ENCODE measurements at places on chromosomes 5 and 9. TPM values are rescaled to one million over a fixed set of nuclear protein-coding genes. Genes with fewer than 3 reads are reported as not detected.
A peak's percentile ranks its signal among the peaks of the same experiment; 100 is the strongest.

DNA sequence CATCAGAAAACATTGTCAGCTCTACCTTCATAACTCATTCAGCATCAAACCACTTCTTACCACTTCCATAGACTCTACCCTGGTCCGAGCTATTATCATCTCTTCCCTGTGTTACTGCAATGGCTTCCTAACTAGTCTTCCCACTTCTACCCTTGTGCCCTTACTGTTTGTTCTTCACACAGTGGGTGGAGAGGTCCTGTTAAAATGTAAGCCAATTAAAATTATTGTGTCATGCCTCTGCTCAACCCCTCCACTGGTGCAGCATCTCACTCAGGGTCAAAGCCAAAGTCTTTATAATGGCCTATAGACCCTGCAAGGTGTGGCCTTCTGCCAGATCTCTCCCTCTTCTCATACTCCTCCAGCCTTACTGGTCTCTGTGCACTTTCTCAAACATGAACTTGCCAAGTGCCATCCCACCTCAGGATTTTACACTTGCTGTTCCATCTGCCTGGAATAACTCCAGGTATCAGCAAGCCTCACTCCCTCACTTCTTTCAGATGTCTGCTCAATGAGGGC lies 22.8 kb upstream of the ARAP3 start:
- H3K4me1 ChIP-seq = peaks cover 13% of the 10 kb centered on the region
- no peaks in the 10 kb centered on the region for H3K36me3 ChIP-seq
- peaks cover 45% of the 10 kb centered on the region for H3K27me3 ChIP-seq
- no peak for DNase-seq
- no peak overlapping the region for H3K27ac ChIP-seq

DNA sequence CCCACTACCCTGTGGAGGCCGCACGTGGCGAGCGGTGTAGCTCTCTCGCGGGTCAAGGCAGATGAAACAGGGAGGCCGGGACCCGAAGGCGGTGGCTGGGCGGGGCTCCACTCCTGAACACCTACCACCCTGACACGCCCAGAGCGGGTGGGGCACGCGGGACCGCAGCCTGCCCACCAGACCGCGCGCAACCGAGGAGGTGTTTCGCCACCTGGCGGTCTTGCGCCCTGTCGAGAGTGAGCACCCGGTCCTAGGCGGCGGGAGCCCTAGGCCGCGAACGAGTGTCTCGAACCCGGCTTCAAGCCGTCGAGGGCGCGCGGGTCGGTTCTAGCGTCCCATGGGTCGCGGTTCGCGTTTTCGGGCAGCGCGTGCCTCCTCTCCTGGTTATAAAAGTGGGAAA lies 2.2 kb upstream of the EXOSC3 start:
- H3K4me1 ChIP-seq = peaks cover 5% of the 10 kb centered on the region
- no peak for DNase-seq
- H3K36me3 ChIP-seq = peaks cover 9% of the 10 kb centered on the region
- H3K27ac ChIP-seq = no peak overlapping the region
- no peaks in the 10 kb centered on the region for H3K27me3 ChIP-seq

Gene ENG
- total RNA-seq = 80.4 TPM

GRCh38 chr5:171648279-171649074 lies 137.1 kb upstream of the SMIM23 start:
- DNase-seq = no peak
- no peaks in the 10 kb centered on the region for H3K4me1 ChIP-seq
- H3K27me3 ChIP-seq = peaks cover 7% of the 10 kb centered on the region
- no peak overlapping the region for H3K27ac ChIP-seq
- H3K36me3 ChIP-seq = no peaks in the 10 kb centered on the region

DNA sequence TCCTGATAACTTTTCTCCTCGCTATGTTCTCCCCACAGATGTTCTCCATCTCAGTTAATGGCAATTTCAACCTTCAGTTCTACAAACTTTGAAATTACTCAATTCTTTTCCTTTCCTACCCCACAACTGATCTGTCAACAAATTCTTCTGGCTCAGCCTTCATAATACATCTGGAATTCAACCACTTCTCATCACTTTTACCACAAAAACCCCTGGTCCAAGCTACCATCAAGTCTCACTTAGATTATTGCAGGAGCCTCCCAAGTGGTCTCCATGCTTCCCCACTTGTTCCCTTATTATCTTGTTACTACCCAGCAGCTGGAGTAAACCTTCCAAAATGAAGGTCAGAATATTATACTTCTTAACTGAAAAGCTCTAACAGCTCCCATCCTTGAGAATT lies 110.1 kb downstream of the FBN2 start:
- H3K27me3 ChIP-seq = no peaks in the 10 kb centered on the region
- H3K4me1 ChIP-seq = no peaks in the 10 kb centered on the region
- no peak overlapping the region for H3K4me3 ChIP-seq
- no peak for DNase-seq
- H3K36me3 ChIP-seq = no peaks in the 10 kb centered on the region

DNA sequence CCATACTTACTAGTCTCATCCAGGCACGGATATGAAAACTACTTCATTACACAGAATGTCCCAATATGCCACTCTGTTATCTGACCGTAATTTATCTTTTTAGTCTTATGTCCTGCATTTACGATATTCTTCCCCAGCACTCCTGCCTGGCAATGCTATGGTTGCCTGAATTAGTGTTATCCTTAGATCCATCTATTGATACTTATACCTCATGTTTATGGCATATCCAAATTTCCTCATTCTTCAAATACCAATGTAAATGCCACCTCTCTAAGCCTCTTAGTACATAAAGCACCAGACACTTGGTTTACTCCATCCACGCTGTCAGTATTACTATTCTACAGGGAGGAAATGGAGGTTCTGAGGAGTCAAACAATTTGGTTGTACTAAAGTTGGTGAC lies 507.8 kb upstream of the NMUR2 start:
- H3K36me3 ChIP-seq = no peaks in the 10 kb centered on the region
- no peaks in the 10 kb centered on the region for H3K4me1 ChIP-seq
- no peak for DNase-seq
- no peak overlapping the region for H3K4me3 ChIP-seq

GRCh38 chr5:116476897-116477537 lies 97.6 kb downstream of the SEMA6A start:
- H3K36me3 ChIP-seq = peaks cover 41% of the 10 kb centered on the region
- no peak overlapping the region for H3K27ac ChIP-seq
- no peaks in the 10 kb centered on the region for H3K4me1 ChIP-seq
- H3K4me3 ChIP-seq = no peak overlapping the region

DNA sequence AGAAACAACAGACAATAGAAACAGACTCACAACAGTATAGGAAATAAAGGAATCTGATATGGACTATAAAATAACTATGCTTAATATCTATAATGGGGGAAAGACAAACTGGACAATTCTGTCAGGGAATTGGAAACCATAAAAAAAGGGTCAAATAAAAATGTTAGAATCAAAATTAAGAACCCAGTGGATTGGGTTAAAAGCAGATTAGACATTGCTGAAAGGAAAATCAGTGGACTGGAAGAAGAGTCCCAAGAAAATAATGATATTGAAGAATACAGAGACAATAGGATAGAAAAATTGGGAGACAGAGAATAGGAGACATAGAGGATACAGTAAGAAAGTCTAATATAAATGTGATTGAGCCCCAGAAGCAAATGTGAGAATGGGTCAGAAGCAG lies 199.2 kb downstream of the PBX3 start:
- DNase-seq = no peak
- H3K27ac ChIP-seq = no peak overlapping the region
- H3K27me3 ChIP-seq = no peaks in the 10 kb centered on the region
- no peaks in the 10 kb centered on the region for H3K4me1 ChIP-seq
- no peak overlapping the region for H3K4me3 ChIP-seq

DNA sequence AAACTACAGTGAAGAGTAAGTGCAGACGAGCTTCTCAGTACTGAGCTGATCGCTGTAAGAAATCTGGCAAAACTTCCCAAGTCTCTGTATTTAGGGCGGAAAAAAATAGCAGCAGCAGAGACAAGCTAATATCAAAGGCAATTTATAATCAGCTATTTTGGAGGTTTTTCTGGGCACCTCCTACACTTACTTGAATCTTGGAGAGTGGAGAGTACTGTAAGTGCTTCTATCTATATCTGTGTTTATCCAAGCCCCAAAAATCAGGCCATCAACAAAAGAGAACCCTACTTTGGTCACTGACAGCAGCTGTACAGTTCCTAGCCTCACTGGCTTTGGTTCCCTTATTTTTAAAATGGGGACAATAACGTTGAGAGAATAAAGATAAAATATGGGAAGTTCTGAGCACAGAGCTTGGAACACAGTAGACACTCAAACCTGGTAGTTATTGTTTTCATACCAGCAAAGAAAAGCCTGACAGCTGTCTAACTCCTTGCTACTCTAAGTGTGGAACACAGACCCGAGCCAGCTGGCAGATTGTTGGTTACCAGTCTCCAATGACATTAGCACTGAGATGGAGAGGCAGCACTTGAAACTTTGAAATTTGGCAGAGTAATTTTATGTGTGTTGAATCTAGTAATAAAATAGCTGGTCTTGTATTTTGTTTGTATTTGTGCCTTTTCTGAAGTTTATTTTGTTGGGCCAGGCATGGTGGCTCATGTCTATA lies 96.0 kb upstream of the SLC28A3 start:
- no peaks in the 10 kb centered on the region for H3K36me3 ChIP-seq
- H3K4me1 ChIP-seq = no peaks in the 10 kb centered on the region
- H3K27me3 ChIP-seq = no peaks in the 10 kb centered on the region
- DNase-seq = peak; percentile 54
- H3K27ac ChIP-seq = no peak overlapping the region

Gene INPP5E
- total RNA-seq = 4.9 TPM

DNA sequence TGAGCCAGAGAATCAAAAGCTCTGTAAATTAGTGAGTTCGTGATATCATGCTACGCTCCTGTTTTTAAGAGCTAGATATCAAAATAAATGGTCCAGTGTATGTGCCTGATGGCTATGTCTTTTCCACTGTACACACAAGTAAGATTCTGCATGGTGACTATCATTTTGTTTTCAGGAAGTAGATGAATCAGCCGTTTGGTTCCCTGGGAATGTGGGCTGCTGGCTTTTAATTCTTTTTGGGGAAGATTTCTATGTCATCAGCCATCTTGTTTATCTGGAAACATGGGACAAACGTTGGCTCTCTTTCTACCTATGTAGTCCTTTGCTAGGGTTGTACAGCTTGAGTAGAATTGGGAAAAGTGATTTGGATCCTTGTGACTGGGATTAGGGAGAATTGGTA lies 126.7 kb downstream of the GRIA1 start:
- no peak for DNase-seq
- H3K27me3 ChIP-seq = no peaks in the 10 kb centered on the region
- H3K4me1 ChIP-seq = no peaks in the 10 kb centered on the region

GRCh38 chr9:89929673-89930480 lies 325.1 kb downstream of the GADD45G start:
- peak; percentile 36 for DNase-seq
- H3K4me1 ChIP-seq = peaks cover 19% of the 10 kb centered on the region
- H3K27me3 ChIP-seq = no peaks in the 10 kb centered on the region
- no peaks in the 10 kb centered on the region for H3K36me3 ChIP-seq
- H3K4me3 ChIP-seq = no peak overlapping the region
- H3K27ac ChIP-seq = no peak overlapping the region

Gene BAAT
- total RNA-seq = 0.71 TPM

- DNase-seq = no peak
- H3K27ac ChIP-seq = no peak overlapping the region
- peaks cover 8% of the 10 kb centered on the region for H3K27me3 ChIP-seq
- H3K4me1 ChIP-seq = no peaks in the 10 kb centered on the region
- H3K36me3 ChIP-seq = no peaks in the 10 kb centered on the region
Measured at GRCh38 chr5:73188764-73189531, 16.0 kb downstream of the TMEM174 start.

DNA sequence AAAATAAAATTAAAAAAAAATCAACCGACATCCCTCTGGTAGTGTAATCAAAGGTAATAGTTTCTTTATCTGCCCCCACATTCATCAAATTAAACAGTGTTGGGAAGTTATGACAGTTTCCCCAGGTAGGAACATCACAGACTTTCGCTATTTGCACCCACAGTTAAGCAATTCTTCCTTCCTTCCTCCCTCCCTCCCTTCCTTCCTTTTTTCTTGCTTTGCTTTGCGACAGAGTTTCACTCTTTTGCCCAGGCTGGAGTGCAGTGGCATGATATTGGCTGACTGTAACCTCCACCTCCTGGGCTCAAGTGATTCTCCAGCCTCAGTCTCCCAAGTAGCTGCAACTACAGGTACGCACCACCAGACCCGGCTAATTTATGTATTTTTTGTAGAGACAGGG lies 10.8 kb upstream of the BICD2 start:
- no peaks in the 10 kb centered on the region for H3K36me3 ChIP-seq
- DNase-seq = no peak

DNA sequence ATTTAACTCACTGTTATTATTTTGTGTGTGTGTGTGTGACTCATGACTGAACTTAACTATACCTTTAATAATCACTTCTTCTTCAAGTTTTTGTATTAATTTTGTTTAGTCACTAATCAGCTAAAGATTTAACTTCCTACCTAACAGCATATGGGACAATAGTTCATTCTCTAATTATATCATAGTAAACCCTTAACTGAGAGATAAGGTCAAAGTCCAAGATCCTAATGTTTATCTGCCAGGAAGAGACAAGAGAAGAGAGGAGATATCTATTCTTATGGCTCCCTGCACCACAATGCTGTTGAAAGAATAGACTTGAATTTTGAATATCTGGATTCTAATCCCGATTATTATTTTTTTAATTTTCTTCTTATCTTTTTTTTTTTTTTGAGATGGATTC lies 28.1 kb downstream of the FREM1 start:
- no peaks in the 10 kb centered on the region for H3K4me1 ChIP-seq
- no peak for DNase-seq
- H3K27me3 ChIP-seq = no peaks in the 10 kb centered on the region
- H3K27ac ChIP-seq = no peak overlapping the region
- no peaks in the 10 kb centered on the region for H3K36me3 ChIP-seq

DNA sequence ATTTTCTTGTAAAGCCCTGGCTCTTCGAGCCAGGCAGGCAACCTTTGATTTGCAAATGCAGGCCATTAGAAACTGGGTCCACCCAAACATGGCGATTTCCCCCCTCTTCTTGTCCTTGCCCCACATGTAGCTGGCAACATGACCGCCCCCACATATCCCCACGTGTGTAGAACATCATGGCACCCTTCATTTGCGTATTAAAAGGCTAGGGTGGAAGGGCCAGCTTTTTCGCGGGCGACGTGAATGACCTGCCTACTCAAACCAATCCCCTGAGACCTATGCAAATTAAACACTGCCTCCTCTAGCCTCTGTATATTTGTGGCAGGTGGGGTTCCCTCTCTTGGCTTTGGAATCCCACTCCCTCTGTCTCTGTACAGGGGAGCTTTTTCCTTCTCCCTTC lies 107.0 kb upstream of the CLINT1 start:
- H3K27ac ChIP-seq = no peak overlapping the region
- H3K4me1 ChIP-seq = no peaks in the 10 kb centered on the region
- no peak for DNase-seq

- no peaks in the 10 kb centered on the region for H3K36me3 ChIP-seq
- H3K27me3 ChIP-seq = no peaks in the 10 kb centered on the region
Measured at GRCh38 chr5:13536933-13537332, 407.6 kb downstream of the DNAH5 start.

- no peaks in the 10 kb centered on the region for H3K4me1 ChIP-seq
- DNase-seq = no peak
- H3K4me3 ChIP-seq = no peak overlapping the region
- H3K27me3 ChIP-seq = no peaks in the 10 kb centered on the region
- H3K27ac ChIP-seq = no peak overlapping the region
Measured at GRCh38 chr5:72138943-72139521, 31.8 kb downstream of the MAP1B start.

Measured in psoas muscle (tissue), 8 donors.